ENCODE measurements at places on chromosomes 6 and 20. TPM values are rescaled to one million over a fixed set of nuclear protein-coding genes. Genes with fewer than 3 reads are reported as not detected.

The PDYN gene
- total RNA-seq, result 16.3 TPM

The UBD gene
- not detected for total RNA-seq

The BPIFB2 gene
- total RNA-seq, result not detected

The PRDM1 gene
- total RNA-seq, result 1.6 TPM

The LRRC73 gene
- 2.9 TPM for total RNA-seq
